ENCODE measurements at places on chromosomes 7 and 10.

- DNase-seq, result no peak
Measured at GRCh38 chr10:103661198-103661950, 167.9 kb downstream of the NEURL1 start.

GRCh38 chr7:27955596-27955995 lies 215.6 kb downstream of the TAX1BP1 start:
- no peak for DNase-seq

GRCh38 chr7:49486974-49487829 lies 286.2 kb upstream of the VWC2 start:
- no peak for DNase-seq

DNA sequence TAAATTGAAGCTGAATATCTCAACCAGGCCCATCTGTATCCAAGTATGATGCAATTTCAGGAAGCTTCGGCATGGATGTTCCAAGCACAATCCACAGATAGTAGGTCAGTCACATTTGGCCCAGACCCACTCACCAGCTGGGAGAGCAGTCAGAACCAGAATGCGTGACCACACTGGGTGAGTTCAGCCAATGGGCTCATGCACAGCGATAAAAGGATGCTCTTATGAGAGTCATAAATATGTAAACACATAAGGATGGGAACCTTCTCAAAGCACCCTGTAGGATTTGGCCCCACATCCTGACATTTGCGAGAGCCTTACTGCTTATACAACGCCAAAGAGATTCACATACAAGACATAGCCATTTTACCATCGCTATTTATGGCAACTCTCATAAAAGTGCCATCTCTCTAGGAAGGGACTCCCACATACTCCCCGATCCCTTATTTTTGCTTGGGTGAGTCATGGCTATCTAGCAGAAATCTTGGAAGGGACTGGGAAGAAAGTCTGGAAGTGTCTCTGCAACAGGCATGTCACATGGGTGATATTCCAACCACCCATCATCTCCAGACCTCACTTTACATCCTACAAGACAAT lies 3.0 kb downstream of the AFAP1L2 start:
- DNase-seq, result no peak

GRCh38 chr10:112360308-112361270 lies 13.3 kb upstream of the ACSL5 start:
- DNase-seq, result no peak

- no peak for DNase-seq
Measured at GRCh38 chr7:158102897-158103296, 484.7 kb downstream of the PTPRN2 start.

DNA sequence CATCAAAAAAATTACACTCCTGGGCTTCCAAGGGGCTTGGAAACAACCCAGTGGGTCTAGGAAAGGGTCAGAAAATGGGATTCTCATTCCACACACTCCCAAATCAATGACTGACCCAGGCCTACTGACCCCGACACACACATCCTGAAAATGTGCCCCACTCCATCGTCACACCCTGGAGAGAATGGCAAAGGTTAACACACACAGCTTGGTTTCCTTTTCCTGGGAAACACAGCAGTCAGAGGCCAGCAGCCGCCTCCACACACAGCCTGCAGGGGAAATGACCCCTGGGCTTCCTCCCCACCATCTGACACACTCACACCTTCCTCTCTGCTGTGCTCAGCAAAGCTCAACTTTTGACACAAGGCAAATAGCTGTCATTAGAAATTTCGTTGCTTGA lies 42.9 kb downstream of the SH3PXD2A start:
- no peak for DNase-seq

DNA sequence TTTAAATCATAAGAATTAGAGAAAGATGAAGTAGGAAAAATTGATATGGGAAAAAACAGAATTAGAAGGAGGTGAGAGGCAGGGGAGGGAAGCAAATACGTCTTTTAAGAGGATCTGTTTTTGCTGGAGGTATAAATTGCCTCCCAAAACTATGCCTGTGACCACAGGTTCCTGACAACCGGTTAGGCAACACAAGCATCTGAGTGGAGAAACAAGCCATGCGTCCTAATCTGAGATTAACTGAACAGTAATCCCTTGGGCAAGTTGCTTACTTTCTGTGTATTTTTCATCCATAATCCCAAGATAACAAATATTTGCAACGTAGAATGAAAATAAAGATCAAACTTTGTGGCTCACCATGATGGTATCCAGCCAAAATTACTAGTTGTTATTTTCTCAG lies 149.2 kb downstream of the C1GALT1 start:
- no peak for DNase-seq

DNA sequence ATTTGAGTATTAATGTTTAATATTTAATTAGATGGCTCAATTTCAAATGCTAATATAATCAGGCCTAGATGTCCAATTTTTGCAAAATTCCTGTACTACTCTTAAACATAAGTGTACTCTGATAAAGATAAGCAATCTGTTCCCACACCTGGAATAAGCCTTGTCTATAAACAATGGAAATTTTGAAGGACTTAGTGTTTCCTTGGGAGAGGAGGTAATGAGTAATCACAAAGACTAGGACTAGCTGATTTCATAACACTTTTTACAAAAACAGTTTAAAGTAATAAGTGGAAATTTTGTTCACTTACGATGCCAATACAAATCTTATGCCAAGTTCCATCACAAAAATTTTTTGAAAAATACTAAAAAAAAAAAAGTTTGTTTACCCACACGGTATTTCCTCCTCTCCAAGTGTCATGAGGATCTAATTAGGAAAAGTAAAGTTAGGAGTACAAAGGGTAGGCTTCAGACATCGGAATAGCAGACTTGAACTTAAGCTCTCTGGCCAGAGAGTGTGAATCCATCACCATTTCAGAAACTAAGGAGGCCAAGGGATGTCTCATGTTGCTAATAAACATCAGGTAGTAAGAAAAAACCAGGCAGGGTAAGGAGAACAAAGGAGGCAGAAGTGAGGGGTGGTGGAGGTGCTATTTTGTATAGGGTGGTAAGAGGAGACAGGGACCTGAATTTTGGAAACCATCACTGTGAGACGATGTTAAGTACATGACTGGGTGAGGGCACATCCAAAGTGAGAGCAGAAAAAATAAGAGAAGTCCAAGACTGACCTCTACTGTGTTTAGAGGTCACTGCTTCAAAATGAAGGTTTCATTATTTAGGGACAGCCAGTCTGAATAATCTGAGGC lies 61.3 kb downstream of the RAPGEF5 start:
- no peak for DNase-seq

DNA sequence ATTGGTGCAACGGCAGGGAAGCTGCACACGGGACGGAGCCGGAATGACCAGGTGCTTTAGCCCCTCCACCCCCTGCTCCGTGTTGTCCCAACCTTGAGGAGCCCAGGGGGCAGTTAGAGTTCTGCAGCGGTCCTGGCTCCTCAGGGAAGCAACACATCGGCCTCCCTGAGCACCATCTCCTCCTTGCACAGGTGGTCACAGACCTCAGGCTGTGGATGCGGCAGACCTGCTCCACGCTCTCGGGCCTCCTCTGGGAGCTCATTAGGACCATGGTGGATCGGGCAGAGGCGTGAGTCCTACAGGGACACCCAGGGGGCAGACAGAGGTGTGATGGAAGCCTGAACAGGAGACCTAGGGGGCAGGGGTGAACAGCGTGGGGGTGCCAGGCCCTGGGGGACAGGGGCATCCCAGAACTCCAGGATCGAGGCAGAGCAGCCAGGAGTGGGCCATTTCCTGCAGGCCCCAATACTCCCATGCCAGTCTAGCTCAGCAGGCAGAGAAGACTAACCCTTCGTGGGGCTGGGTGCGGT lies 7.3 kb downstream of the ASL start:
- no peak for DNase-seq

- DNase-seq, result no peak
Measured at GRCh38 chr10:60197206-60197605, 192.5 kb downstream of the ANK3 start.

GRCh38 chr10:59323036-59323459 lies 39.3 kb downstream of the FAM13C start:
- DNase-seq, result peak; percentile 50

- DNase-seq, result no peak
Measured at GRCh38 chr10:123781324-123781900, 110.2 kb downstream of the CPXM2 start.

- DNase-seq, result no peak
Measured at GRCh38 chr7:88316456-88316855, 9.8 kb upstream of the STEAP4 start.

GRCh38 chr10:93680412-93681047 lies 21.9 kb downstream of the FRA10AC1 start:
- DNase-seq, result peak; percentile 49

DNA sequence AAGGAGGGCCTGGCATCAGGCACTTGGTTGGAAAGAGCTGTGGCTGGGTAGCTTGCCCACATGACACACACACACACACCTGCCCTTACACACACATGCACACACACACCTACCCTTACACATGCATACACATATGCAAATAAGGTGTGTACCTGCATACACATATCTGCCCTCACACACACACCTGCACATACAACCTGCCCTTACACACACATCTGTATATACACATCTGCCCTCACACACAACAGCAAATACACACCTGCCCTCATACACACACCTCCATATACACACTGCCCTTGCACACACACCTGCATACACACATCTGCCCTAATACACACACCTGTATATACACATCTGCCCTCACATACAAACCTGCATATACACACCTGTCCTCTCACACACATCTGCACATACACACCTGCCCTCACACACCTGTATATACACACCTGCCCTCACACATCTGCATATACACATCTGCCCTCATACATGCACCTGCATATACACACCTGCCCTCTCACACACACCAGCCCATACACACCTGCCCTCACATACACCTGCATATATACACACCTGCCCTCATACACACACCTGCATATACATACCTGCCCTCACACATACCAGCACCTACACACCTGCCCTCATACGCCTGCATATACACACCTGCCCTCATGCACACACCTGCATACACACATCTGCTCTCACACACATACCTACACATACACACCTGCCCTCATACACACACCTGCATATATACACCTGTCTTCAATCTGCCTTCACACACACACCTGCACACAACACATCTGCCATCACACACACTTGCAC lies 82.9 kb downstream of the GRID1 start:
- no peak for DNase-seq

GRCh38 chr7:45689011-45689796 lies 115.0 kb downstream of the ADCY1 start:
- DNase-seq, result no peak

- no peak for DNase-seq
Measured at GRCh38 chr7:55504967-55505658, 67.2 kb downstream of the VOPP1 start.

DNA sequence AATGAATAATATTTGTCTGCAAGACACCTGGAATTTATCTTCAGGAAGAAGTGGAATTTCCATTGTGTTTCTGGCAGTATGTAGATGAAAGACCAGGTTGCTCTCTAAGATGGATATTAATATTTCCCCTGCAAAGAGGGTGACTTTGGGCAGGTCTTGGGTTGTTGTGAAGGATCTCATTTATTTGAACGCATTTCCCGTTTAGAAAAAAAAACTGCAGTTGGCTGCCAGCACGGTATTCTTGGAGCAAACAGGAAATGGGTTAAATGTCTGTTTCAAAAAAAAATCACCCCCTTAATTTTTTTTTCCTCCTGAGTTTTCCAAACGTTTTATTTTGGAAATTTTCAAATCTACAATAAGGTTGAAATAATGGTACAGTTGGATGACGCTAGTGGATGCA lies 11.5 kb downstream of the EIF4H start:
- no peak for DNase-seq

DNA sequence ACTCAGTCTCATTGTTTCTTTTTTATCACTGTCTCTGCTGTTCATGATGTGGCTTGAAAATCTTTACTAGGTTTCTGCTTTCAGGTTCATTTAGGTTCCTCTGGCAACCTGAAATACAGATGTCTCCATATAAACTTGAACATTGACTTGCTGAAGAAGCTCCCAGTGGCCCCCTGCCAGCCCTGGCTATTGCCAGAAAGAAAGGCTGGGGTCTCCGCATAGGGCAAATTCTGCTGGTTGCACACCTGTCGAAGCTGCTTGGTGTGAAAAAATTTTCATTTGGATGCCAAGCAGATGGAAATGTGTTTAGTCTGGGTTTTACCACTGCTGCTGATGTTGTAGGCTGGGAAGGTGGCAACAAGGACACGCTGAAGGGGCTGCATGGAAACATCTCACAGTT lies 826.7 kb upstream of the GHITM start:
- no peak for DNase-seq

GRCh38 chr7:4052130-4052529 lies 630.0 kb upstream of the FOXK1 start:
- no peak for DNase-seq

- DNase-seq, result no peak
Measured at GRCh38 chr10:26861205-26861998, 644 bp upstream of the ABI1 start.

DNA sequence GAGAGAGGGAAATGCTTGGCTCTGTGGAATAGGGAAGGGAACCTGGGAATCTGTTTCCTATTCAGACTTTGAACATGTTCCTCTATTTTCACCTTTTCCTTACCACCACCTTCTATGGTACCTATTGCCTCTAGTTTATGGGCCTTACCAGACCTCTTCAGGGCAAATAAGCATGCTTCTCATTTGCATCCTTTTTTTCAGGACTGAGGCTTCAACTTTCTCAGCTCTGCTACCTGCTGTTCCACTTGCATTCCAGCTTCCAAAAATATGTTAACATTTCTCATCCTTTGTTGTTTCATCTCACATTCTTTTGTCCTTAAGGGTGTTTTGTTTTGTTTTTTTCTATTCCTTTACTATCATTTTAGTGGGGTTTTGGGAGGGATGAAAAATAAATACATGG lies 77.9 kb upstream of the MXI1 start:
- DNase-seq, result no peak

DNA sequence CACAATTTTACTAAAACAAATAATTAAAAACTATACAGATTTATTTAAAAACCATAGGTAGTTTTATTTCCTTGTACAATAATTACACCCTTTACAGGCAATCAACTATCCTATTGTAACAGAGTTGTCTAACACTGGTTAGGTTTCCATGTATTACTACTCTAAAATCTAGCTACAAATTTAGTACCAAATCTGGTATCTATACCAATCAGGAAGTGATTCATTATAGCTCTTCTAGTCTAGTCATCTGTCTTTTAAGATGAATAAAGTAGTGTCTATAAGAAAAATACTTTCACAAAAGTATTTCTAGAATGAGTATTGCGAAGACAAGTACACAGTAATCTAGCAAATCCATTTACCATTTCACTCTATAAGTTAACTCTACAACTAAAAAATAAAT lies 16.9 kb downstream of the ZNF800 start:
- no peak for DNase-seq

- DNase-seq, result no peak
Measured at GRCh38 chr10:126349676-126350075, 38.6 kb downstream of the ADAM12 start.

DNA sequence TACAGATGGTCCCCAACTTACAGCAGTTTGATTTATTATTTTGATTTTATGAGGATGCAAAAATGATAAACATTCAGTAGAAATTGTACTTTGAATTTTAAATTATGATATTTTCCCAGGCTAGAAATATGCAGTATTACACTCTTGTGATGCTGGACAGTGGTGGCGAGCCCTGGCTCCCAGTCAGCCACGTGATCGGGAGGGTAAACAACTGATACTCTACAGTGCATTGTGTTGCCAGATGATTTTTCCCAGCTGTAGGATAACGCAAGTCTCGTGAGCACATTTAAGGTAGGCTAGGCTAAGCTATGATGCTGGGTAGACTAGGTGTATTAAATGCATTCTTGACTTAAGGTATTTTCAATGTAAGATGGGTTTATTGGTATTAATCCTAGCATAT lies 865.2 kb downstream of the SORCS3 start:
- DNase-seq, result no peak

Data from NCI-H146 (cell line).